Activated T-helper 1 cell treated with Interleukin-2 at 50 U/mL for 16 hours (primary cell): ENCODE measurements at places on chromosomes 16 and 17.

DNA sequence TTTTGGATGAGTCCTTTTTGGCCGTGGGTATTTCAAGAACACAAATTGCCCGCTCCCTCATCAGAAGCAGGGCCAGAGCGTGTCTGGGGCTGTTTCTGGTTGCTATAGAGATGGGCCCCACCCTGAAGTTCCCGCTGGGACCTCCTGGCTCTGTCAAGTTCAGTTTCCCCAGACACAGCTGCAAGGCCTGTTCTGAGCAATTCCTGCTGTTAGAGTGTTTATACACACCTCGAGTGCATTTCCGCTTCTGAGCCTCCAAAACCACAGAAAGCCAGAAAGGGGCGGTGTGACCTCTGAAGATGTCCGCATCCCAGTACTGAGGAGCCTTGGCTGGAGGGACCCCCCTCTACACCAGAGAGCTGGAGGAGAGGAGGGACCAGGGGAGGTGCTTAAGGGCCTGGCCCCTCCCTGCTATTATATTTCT is 9.3 kb upstream of the WBP2 start:
- DNase-seq = no peak

DNA sequence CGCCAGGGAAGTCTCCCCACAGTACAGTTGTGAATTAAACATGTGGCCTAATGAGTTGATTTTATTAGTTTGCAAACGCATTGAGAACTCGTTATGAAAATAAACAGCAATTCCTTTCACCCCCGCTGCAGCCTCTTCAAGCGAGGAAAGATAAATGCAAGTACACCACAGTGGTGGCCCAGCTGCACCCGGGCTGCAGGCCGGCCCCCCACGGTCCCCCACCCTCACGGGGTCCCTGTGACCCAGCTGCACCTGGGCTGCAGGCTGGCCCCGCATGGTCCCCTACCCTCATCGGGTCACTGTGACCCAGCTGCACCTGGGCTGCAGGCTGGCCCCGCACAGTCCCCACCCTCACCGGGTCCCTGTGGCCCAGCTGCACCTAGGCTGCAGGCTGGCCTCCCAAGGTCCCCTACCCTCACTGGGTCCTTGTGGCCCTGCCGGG is 32.2 kb downstream of the SDK2 start:
- DNase-seq = no peak

- no peak for DNase-seq
Observed at GRCh38 chr17:77496831-77497577, 356.2 kb downstream of the SEC14L1 start.

- no peak for DNase-seq
Observed at GRCh38 chr16:49580751-49581303, 207.2 kb downstream of the C16orf78 start.

- no peak for DNase-seq
Observed at GRCh38 chr16:28865001-28865688, 1.5 kb downstream of the SH2B1 start.
